GM13976 (cell line): ENCODE measurements at places on chromosomes 12 and 14.
A peak's percentile ranks its signal among the peaks of the same experiment; 100 is the strongest.

DNA sequence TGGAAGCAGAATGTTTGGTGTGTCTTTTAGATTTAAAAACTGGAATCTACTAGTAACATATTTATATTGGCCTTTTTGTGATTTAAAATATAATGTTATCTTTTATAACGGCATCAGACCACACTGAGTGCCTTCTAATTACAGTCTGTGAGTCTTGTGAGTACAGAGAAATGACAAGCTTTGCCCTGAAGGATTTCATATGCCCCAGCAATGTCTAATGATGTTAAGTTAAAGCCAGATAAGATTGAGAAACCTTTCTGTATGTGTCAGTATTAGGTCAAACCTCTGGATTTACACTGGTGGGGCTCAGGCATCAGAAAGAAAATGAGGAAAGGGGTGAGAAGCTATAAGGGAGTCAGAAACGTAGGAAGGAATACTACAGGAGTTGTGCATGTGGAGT is 25.2 kb downstream of the PLEKHA5 start:
- DNase-seq: no peak

- DNase-seq: no peak
Measured at GRCh38 chr14:43914041-43914693, 592.9 kb downstream of the FSCB start.

DNA sequence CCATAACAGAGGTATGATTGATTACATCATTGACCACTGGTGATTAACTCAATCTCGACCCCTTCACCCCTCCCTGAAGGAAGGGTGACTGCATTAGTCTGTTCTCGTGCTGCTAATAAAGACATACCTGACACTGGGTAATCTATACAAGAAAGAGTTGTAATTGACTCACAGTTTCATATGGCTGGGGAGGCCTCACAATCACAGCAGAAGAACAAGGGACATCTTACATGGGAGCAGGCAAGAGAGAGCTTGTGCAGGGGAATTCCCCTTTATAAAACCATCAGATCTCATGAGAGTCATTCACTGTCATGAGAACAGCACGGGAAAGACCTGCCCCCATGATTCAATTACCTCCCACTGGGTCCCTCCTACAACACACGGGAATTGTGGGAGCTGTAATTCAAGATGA is 55.9 kb upstream of the TMCC3 start:
- DNase-seq: no peak

DNA sequence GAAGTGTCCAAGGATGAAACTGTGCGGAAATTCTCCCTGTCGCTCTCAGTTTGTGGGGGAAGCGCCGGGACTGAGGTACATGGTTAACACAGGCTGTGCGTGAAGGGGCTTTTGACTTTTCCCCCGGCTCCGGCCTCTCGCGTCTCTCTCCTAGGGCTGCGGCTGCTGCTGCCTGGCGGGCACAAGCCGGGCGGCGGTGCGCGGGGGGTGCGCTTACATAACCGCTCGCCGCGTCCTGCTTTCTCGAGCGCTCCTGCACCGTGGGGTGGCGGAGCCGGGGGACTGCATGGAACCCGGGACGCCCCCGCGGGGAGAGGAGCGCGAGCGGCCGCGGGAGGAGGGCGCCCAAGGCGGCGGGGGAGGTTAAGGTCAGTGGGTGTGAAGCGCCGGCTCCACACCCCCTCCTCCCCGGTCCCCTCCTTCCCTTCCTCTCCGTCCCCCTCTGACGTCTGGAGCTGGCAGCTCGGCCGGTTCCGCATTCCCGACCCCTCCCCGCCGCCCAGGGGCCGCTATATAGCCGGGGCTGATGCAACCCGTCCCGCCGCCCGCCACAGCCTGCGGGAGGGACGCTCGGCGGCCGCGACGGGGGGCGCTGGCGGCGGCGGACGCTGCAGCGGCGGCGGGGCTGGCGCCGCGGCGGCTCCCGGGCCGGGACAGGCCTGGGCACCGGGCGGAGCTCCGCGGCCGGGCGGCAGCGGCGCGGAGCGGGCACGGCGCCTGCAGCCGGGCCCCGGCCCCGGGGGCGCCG is at the start of gene JDP2:
Gene JDP2 (plus strand): TSS at position 541 of the 748 bp plus-strand sequence. CDS start 9,899 bp downstream, outside the sequence.
- DNase-seq: peak; percentile 68

DNA sequence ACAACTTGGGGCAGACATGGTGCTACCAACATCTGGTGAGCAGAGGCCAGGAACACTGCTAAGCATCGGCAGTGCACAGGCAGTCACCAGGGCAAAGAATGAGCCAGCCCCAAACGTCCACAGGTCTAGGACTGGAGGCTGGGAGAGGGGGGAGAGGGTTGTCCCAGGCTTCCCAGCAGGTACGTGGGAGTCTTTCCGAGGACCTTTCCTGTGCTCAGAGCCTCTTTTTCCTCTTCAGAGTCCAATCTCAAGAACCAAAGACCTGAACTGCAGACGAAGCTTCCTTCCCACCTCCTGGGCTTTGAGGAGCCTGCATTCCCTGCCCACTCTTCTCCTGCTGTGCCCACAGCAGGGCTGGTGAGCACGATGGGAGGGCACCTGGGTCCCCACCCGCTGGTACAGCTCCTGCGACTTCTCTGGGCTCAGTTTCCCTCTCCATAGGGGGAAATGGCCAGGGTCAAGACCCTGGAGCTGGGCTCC is 48.7 kb downstream of the DLK1 start:
- DNase-seq: peak; percentile 25

DNA sequence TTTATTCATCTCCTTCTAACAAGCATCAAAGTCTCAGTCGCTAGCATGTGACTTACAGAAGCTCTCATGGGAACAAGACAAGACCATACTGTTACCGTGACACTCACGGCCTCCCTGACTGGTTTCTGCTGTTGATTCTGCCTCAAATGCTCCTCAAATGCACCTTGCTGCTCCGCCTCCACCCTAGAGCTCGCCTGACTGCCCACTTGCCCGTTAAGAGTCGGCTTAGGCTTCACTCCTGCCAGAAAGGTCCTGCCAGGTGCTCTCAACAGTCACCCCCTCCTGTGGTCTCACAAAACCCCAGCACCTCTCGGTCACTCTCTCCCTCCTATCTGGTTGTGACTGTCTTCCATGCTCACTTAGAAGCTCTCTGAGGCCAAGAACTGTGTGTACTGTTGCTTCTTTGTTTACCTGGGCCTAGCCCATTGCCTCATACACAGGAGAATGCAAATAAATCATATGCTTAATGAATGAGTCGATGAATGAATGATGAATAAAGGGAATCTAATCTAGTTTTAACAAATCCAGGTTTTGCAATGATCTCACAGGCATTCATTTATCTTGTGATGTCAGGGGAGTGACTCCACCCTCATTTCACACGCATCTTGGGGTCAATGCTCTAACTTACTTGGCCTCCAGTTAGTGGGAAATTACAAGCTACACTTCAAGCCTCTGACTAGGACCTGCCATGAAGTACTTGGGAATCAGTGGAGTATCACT is 41.3 kb downstream of the SSH1 start:
- no peak for DNase-seq

GRCh38 chr12:44603701-44604100 is 272.4 kb downstream of the NELL2 start:
- DNase-seq: no peak

DNA sequence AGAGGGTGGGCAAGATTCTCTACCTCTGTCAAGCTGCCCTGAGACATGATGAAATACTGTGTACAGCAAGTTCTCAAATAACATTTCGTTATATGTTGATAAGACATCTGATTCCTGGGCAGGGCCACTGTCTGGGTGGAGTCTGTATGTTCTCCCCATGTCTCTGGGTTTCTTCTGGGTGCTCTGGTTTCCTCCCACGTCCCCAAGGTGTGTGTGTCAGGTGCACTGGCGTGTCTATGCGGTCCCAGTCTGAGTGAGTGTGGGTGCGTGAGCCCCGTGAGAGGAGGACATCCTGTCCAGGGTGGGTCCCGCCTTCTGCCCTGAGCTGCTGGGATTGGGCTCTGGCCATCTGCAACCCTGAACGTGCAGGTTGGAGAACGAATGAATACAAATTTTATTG is 29.6 kb downstream of the KCTD10 start:
- no peak for DNase-seq

DNA sequence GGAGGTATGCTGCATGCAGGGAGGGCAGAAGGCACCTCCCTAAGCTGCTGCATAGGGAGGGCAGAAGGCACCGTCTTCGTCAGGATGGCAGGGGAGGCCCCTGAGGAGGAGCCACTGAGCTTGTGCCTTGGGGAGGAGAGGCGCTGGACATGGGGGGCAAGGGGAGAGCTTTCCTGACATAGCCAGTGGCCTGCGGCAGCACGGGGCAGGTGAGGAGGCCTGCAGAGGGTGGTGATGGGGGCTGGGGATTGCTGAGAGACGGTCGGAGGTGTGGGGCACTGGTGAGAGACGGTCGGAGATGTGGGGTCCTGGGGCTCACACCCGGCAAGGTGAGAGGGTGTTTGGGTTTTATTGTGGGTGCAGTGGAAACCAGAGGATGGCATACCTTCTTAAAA is 10.4 kb upstream of the BDKRB2 start:
- no peak for DNase-seq

GRCh38 chr12:116639765-116640164 is 80.6 kb downstream of the MAP1LC3B2 start:
- DNase-seq: no peak

GRCh38 chr12:118402251-118402650 is 25.9 kb downstream of the SUDS3 start:
- no peak for DNase-seq

DNA sequence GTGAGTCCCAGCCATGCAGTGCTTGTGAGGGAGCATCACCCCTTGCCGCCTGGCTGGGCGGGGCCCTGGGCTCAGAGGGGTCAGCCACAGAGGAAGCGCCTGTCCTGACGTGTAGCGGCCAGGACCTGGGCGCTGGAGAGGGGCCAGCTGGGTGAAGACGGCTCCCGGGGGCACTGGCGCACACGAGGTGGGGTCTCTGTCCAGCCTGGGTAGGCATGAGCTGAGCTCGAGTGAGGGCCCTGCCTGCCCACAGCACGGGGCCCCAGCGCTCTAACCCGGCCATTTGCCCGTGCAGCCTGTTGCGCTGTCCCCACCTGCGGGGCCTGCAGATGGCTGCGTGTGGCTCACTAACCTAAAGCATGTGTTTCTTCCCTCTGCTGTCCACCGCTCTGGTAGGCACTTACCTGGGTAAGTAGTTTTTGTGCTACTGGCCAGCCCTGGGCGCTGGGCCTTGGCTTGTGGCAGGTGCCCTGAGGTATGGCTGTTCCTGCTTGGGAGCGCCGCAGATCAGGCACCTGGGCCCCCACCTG is 6.6 kb upstream of the CRIP2 start:
- DNase-seq: no peak

- no peak for DNase-seq
Measured at GRCh38 chr12:593396-594270, 69.6 kb downstream of the NINJ2 start.

DNA sequence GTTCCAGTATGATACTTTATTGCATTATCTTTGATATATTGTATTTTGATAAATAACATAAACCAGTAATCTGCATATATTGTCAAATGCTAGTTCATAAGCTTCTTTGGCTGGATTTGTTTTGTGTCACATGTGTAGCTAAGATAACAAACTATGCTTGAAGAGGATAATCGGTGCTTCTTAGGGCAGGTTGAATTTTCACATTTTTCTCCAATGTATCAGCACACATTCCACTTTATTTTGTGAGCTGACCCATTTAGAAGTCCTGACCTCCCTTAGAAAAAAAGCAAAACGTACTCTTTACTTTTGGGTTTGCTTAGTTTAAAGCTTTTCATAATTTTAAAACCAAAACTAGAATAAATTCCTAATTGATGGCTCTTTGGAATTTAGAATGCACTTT is 277.7 kb upstream of the DDHD1 start:
- DNase-seq: no peak

GRCh38 chr14:69268223-69268622 is 8.3 kb downstream of the GALNT16 start:
- no peak for DNase-seq

DNA sequence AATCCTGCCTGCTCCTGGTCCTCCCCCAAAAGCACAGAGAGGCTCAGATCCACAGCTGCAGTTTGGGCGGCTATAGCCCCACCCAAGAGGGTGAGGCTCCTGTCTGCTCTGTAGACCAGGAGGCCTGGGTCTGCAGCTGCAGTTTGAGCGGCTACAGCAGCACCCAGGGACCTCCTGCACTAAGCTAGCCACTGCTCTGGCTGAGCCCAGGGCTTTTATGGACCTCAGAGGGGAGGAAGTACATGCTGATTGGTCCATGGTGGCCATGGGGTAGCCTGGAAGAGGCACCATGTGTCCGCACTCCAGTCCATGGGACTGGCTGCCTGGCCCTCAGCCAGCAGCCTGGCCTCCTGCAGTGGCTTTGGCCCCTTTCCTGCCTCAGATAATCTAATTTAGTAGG is 49.6 kb upstream of the GSC start:
- DNase-seq: no peak

DNA sequence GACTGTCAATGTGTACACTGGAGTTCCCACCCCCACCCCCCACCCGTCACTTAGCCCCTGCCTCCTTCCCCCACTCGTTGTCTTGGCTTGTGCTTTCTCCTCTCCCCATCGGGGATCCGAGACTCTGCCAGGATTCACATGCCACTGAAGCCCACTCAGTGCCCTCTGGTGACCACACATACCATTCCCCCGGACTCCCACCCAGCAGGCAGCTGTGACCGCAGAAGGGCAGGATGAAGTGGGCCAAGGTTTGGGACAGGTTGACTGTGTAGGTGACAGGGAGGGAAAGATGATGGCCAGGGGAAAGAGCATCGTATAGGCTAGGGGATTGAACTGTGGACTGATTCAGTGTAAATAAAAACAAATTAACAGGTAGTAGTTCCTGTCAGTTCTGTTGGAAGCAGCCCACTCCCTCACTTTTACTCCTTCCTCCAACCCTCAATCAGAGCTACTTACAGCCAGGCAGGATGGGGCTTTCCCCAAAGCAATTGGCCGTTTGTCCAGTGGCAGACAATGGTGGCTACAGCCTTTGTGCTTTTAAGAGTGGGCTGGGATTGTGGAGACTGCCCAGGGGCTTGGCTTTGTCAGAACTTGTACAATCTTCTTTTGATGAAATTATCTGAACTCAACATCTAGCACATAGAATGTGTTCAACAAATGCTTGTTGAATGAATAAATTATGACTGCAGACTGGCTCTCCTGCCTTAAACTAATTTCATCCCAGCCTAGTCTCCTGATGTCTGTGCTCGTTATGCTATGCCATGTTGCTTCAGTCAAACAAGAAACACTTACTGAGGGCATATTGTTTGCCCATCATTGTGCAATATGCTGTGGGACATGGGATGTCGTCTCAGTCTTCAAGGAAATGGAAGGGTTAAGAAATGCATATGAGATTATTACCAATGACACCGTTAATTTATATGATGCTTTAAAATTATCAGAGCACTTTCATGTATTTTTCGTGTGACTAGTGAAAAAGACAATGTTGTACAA is 30.2 kb downstream of the TTC9 start:
- no peak for DNase-seq
